ENCODE measurements at places on chromosomes 6 and 20.

DNA sequence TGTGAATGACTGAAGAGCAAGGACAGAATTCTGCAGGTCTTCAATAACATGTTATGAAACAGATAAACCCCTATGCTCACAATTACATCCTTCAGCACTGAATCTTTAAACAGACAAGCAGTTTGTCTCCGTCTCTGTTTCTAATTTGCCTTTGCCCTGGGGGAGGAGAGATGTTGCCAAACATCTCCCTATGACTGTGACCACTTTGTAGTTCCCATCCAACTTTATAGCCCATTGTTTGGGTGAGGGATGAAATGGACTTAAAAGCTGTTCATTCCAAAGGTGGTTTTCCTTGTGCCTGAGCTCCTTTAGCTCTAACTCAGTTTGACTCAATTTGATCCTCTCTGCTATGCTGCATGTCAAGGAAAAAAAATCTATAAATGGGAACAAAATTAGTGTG is 19.5 kb upstream of the ADTRP start:
- no peak for DNase-seq

GRCh38 chr20:21141825-21142224 is 15.9 kb downstream of the KIZ start:
- no peak for DNase-seq

GRCh38 chr20:5829241-5829809 is 79.1 kb downstream of the SHLD1 start:
- DNase-seq, result no peak

DNA sequence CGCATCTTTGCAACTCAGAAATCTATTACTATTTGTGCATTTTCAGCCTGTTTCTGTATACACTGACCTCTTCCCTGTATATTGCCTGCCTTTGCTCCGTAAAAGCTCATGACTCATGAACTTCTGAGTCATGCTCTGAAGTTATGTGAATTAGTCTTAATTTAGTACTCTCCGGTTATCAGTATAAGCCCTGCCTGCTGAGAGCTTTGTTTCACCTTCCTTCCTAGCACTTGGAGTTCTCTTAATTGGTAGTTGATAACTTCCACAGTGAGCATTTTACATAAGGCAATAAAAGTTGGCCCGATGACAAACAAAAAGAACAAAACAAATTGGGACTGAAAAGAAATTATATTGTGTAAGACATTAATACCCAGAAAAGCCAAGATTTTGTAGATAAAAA is 231.4 kb downstream of the GJA1 start:
- DNase-seq, result peak; percentile 32
